CD4-positive, alpha-beta memory T cell (primary cell): ENCODE measurements at places on chromosomes 5 and 9.

DNA sequence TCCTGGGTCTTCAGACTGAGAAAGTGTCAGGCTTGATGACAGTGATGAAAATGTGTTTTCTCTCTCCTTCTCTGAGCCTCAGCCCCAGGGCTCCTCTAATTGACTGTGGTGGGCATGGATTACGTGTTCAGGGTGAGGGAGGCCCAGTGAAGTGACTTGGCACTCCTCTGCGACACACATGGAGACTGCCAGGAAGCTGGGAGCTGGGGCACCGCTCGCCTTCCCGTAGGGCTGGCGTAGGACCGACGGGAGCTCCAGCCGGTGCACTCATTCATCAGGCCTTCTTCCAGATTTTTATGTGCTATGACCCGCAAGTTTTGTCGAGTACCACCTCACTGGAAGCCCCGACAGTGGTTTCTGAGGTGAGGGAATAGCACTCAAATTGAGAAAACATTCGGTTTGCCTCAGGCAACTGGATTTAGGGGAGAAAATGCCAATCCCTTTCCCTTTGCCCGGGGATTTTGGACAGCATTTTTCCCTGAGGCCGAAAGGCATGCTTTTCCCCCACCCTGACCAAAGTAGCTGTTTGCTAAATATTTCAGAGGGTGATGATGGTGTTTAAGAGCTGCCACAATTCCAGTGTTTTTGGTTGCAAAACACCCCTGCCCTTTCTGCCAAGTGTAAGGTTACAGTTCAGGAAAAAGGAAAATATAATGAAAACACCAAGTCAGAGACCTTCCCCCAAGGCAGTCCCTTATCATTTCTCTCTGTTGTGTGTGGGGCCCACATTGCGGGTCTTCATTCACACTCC is 83.7 kb downstream of the PCSK5 start:
- DNase-seq: no peak

- DNase-seq: no peak
Measured at GRCh38 chr5:102196481-102196880, 99.6 kb downstream of the SLCO4C1 start.

DNA sequence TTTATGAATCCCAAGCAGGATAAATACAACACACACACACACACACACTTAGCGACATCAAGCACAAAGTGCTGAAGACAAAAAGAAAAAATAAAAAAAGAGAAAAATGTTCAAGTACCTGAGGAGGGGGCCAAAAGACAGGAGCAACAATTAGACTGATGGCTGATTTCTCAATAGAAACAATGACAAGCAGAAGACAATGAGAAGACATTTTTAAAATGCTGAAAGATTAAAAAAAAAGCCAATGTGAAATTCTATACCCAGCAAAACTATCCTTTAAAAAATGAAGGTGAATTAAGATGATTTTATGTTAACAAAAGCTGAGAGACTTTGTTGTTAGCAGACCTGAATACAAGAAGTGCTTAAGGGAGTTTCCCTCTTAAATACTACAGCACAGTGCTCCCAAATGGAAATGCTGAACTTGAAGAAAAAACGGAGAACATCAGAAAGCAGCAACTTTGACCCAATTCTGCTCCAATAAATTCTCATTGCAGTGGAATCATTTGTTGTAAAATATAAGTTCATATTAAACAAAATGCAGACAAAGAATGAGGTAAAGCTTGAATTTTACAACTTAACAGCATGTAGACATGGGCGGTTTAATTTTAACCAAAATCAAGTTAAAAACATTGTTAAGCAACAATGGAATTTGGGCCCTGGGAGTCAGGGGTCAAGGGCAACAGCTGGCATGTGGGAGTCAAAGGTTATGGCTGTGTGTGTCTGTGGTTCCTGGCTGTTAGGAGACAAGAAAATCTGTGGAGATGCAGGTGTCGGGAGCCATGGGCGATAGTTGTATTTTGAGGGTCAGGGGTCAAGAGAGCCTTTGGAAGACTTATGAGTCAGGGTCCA is 776 bp upstream of the RANBP17 start:
- no peak for DNase-seq

- no peak for DNase-seq
Measured at GRCh38 chr5:138755084-138755748, 2.0 kb downstream of the CTNNA1 start.

GRCh38 chr5:109876941-109877669 is 187.4 kb downstream of the MAN2A1 start:
- DNase-seq: no peak

- DNase-seq: no peak
Measured at GRCh38 chr5:15159606-15160005, 288.0 kb upstream of the ANKH start.

GRCh38 chr9:14722391-14723035 is at the start of gene CER1:
TSS of gene CER1 (minus strand) at chr9:14722733. CDS start at chr9:14722672, 61 bp downstream.
- no peak for DNase-seq

GRCh38 chr9:133043449-133044035 is 12.7 kb downstream of the GTF3C5 start:
- DNase-seq: no peak

DNA sequence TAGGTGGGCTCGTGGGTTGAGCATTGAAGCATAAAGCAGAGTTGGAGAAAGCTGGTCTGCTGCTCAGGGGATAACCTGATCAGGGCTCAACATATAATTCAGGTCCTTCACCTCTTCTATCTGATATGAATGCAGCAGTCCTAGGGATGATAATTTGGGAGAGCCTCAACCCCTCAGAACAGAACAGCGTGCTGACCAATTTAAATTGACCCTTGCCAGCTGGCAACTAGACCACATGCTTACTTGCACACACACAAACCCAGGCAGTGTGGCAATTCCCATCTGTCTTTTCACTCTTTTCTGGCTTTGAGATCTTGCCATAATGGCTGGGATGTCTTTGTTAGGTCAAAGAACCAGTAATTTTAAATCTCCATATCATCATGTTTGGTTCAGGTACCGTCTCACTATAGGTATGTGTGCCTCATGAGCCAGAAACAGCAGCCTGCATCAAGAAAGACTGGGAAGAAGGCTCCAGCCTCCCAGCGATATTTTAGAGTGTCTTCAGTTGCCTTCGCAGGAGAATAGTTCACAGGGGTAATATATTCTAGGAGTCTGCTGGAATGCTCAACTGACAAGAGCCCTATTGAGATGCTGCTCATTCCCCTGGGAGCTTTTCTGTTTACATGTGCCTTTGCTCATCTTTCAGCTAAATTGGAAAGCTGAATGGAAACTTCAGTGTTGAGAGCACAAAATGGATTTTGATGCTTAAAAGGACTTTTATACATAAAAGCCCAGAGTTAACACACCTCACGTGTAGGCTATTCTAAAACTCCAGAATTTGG is 497.6 kb downstream of the RASEF start:
- no peak for DNase-seq

GRCh38 chr5:38739011-38739704 is 106.7 kb upstream of the OSMR start:
- DNase-seq: no peak

GRCh38 chr5:111606194-111606593 is 93.9 kb upstream of the STARD4 start:
- DNase-seq: no peak

DNA sequence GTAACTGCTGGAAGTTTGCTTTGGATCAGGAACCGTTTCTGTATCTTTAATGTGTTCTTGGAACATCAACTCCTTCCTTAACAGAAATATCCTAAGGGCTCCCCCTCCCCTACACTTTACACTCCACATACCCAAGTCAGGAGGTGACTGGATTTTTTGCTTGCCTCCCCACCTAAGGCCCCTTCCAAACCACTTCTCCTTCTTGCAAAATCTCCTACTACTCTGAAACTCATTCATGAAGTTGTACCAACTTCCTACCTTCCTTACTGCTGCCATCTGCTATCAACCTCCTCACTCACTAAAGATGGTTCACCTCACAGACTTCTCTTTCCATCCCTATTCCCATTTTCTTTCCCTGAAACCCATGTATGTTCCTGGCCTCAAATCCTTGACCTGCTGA is 16.1 kb downstream of the TXN start:
- no peak for DNase-seq

- no peak for DNase-seq
Measured at GRCh38 chr9:113594484-113595299, 131.2 kb downstream of the RGS3 start.

DNA sequence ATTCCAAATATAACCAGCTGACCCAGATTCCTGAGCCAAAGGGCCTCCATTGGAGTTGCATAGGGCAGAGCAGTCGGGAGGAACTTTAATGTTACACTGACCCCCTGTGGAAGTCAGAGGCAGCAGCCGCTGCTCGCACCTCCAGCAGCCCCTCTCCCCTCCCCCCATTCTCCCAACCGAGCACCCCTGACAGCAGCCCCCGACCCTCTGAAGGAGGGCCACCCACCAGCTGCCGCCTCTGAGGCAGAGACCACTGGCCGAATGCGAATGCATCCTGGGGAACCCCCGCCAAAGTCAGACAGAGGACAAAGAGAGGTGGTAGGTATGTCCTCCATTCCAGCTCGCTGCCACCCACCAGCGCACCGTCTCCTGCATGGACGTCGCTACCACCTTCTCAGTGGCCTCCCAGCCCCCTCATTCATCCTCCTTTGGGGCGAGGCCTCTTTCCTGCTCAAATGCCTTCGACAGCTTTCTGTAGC is 231.0 kb downstream of the CDK5RAP2 start:
- DNase-seq: no peak

GRCh38 chr5:103428923-103429322 is 133.7 kb downstream of the NUDT12 start:
- DNase-seq: no peak

GRCh38 chr9:73667749-73668148 is 516.1 kb downstream of the ANXA1 start:
- DNase-seq: no peak

- DNase-seq: no peak
Measured at GRCh38 chr9:114035221-114035844, 42.8 kb downstream of the AMBP start.

- DNase-seq: no peak
Measured at GRCh38 chr5:157611571-157612476, 36.2 kb upstream of the ADAM19 start.

GRCh38 chr5:73008831-73009230 is 53.0 kb downstream of the FCHO2 start:
- DNase-seq: no peak

- DNase-seq: no peak
Measured at GRCh38 chr5:158203261-158203660, 344.3 kb upstream of the CLINT1 start.

DNA sequence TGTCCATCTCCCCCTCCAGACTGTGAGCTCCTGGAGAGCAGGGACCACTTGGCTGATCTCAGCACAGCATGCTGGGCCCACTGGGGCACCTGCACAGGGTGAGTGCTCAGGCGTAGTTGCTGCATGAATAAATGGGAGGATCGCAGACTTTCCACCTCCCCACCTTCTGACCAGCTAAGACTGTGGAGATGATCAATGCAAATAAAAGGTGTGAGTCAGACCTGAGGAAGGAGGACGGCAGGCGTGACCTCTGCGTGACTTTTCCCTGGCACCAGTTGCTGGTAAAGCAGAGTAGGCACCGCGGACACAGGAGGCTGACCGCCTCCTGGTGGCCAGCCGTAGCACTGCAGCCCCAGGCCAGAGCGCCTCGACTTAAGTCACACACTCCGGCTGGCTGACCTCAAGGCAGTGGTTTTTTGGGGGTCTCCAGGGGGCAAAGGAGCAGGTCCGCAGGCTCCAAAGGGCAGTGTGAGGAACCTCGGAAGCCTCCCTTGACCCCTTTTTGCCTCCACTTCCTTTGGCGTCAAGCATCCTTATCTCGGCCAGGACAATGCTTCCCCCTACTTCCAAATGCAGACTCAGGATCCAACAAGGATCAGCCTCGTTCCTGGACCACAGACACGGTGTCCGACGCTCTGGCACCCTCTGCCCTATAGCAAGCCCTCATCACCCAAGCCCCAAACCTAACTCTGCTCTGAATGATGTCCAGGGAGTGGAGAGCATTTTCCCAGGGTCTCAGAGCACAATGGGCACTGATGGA is 12.7 kb upstream of the TDRD7 start:
- DNase-seq: peak; percentile 53

DNA sequence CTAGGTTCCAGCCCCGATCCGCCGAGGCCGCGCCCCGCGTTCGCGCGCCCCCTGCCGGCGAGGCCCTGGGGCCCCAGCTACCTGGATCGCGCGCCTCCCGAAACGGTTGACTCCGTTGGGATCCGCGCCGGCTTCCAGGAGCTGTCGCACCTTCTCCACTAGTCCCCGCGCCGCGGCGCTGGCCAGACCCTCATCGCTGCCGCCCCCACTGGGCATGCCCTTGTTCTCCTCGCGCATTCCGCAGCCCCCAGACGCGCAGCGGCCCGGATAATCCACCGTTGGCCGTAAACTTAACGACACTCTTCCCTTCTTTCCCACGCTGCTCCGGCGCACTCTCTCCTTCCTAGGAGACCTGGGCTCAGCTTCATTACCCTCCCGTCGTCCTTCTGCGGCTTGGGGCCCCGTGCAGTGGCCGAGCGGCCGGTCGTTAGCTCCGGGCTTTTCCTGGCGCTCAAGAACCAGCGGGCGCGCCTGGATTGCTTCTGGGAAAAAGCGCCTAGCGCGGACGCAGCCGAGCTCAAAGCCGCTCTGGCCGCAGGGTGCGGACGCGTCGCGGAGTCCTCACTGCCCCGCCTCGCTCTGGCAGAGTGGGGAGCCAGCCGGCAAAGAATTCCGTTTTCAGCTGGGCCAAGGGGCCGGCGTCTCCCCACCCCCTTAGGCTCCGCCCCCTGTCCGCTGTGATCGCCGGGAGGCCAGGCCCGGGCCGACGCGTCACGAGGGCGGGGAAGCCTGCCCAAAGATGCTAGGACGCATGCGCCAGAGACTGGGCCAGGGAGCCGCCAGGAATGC is at the start of gene CDKN2B:
Gene CDKN2B (minus strand): TSS at position 589 of the 789 bp plus-strand sequence. CDS start 352 bp downstream, at position 237.
- peak; percentile 64 for DNase-seq

- DNase-seq: no peak
Measured at GRCh38 chr5:63727583-63727982, 234.7 kb downstream of the HTR1A start.

GRCh38 chr9:135986605-135987004 is 25.4 kb upstream of the UBAC1 start:
- no peak for DNase-seq

GRCh38 chr5:111404270-111404769 is 108.0 kb downstream of the STARD4 start:
- DNase-seq: no peak

DNA sequence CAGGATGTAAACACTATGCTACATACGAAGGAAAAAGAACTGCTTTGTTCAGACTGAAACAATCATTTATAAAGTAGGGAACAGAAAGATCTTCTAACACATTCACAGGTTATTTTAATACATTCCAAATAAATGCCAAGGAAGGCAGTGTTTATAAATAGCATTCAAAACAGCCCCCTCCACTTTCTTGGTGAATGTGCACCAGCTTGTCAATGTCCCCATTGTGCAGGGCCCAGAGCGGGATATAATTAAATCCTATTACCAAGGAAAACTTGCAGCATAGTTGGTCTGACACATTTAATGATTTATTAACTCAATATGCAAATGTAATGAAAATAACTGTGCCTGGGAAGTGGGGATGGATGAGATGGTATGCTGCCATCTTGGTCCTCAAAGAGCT is 135.9 kb upstream of the RAD23B start:
- no peak for DNase-seq

DNA sequence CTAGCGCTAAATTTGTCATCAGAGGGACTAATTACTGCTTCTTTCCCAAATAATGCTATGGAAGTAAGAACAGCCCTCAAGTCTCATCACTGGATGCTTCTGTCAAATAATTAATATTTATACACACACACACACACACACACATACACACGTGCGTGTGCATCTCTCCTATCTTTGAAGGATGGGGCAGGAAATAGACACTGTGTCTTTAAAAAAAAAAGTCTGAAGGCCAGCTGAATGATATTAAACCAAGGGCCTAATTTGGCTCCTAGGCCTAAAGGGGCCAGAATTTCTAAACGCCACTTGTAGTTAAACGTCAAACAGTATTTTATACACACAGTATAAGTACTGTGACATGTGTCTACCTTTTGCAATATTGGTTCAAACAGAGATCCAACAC is 3.3 kb downstream of the SLF1 start:
- DNase-seq: no peak
